ENCODE measurements at places on chromosomes 2 and 18.

GRCh38 chr2:206641226-206641625 is 1.1 kb upstream of the FAM237A start:
- no peak for DNase-seq

GRCh38 chr2:141767691-141768090 is 363.1 kb downstream of the LRP1B start:
- DNase-seq: no peak

GRCh38 chr2:211745295-211746097 is 793.1 kb downstream of the ERBB4 start:
- peak; percentile 28 for DNase-seq

DNA sequence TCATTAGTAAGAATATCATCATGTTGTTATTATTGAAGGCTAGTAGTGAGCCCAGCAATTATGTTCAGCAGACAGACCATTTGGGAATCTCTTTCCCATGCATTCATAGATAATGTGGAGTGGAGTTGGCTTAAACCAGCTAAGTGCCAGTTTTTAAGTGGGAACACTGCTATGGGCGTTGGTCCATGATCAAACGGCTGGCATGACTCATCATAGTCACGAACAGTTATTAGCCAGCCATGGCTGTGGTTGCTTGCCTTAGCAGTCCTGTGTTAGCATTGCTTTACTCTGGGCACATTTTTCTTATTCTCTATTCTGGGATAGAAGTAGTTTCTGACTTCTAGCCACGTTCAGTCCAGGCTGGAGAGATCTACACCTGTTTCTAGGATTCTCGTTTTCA is 17.7 kb downstream of the EIF4E2 start:
- no peak for DNase-seq

DNA sequence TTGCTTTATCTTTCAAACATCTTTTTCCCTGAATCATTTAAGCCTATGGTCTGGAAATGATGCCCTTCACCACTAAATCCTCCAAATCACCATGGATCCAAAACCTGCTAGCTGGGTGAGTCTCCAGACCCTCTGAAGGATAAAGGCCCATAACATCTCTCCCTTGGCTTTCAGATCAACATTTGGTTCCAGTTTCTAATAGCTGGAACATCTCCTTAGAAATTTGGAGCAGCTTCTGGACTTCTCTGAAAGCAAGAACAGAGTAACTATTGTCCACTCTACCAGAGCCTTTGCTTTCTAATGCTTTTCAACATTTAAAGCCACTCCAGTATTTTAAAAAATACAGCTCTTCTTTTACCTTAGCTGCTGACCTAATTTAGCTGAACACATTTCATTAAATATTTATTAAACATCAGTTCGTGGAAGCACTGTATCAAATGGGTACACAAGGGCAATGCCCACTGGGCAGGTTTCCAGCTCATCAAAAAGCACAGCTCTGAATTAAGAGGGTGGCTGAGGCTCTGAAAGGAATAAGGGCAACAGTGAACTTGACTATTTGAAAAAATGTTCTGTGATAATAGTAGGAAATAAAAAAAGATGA is 75.3 kb downstream of the GALNT3 start:
- no peak for DNase-seq

GRCh38 chr2:56107502-56108220 is 76.1 kb upstream of the CCDC85A start:
- no peak for DNase-seq

DNA sequence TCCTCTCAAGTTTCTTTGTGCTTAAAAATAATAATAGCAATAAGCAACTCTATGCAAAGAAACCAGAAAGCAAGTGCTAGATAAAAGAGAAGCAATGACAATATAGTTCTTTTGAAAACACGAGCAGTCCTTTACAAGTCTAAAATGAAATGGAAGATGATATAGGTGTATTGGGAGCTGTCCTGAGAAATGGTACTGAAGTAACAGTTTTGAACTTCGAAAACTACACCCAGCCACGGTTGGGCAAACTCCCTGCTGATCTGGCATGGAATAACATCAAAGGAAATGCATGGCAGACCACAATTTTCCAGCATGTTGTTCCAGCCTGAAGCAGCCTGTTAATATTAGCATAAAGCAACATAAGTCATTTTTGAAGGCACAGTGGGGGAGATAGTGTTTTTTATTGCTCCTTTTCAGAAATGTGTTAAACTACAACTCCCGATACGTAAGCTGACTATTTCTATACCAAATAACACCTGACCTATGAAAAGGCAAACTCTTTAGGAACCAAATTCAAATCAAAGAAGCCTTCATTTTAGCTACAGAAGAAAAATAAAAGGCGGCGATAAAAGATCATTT is 596.1 kb upstream of the KLHL29 start:
- no peak for DNase-seq

GRCh38 chr2:22890132-22890531 is 494.8 kb upstream of the KLHL29 start:
- DNase-seq: no peak

DNA sequence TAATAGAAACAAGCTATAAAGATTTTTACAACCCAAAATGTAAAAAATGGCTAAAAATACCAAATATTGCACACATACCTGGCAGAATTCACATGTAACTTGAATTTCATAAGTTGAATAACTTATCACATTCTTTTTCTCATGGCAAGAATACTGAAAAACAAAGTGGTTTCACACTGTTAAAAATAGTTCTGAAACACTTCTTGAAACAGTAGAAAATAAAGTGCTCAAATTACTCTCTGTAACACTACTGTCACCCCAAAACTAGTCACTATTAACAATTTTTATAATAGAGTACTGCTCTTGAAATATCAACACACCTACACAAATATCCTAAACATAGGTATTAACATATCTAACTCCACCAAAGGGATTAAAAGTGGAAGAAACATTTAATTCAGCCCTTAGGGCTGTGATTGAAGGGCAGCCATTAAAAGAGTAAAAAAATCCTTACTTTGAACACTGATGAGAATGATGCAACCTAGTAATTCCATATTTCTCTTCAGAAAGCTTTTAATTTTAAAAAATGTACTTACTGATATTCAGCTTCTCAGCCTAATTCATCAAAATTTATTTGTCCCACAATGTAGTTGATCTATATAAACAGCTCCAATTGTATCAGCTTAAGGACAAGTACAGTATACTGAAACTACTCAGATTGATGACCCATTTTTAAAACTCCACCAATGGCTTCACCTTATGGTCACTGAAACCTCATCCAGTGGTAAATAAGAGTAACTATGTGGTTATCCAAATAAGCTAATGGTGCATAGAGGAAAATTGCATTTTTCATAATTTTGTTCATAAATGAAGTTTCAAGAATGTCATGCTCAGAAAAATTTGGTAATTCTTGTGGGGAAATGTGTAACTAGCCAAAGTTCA is 31.4 kb downstream of the ATF2 start:
- DNase-seq: no peak

GRCh38 chr18:45621061-45621511 is 5.8 kb downstream of the SLC14A2 start:
- peak; percentile 40 for DNase-seq

DNA sequence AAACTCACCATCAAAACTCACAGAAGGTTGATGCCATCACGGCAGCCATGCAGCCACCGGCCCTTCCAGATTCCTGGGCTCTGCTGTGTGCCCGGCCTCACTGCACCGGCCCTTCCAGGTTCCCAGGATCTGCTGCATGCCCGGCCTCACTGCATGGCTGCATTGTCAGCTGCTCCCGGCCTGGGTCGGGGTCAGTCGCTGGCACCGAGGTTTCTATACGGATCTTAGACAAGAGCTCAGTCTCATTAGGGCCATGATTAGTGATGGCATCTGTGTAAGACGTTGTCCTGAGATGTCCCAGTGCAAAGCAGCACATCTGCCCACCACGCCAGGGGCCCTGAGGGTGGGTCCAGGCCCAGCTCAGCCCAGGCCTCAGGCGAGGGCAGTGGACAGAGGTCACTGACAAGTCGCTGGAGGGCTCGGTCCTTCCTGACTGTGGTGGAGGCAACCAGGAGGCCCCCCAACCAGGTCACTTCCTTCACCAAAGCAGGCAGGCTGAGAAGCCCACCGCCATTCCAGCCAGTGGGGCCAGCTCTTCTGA is 29.4 kb downstream of the TMEM18 start:
- no peak for DNase-seq

GRCh38 chr2:193895226-193895625 is 1700.5 kb upstream of the TMEFF2 start:
- DNase-seq: no peak

GRCh38 chr2:241869087-241869961 is at the start of gene RTP5:
Gene RTP5 (plus strand): TSS chr2:241869729. CDS start chr2:241869757, 28 bp downstream.
- DNase-seq: no peak

- no peak for DNase-seq
These were observed 1.9 kb upstream of the ESPNL start for GRCh38 chr2:238097988-238098871.

Data from activated CD4-positive, alpha-beta memory T cell treated with anti-CD3 and anti-CD28 coated beads, Interleukin-2, amount 10 ng/mL, durations not matched to agents 7 days and 5 days (primary cell).